ENCODE measurements at places on chromosomes 5 and 9.

GRCh38 chr9:70006306-70006705, 37.3 kb upstream of the MAMDC2 start:
- no peak for DNase-seq

GRCh38 chr5:116063950-116064349, 20.9 kb upstream of the COMMD10 start:
- no peak for DNase-seq

DNA sequence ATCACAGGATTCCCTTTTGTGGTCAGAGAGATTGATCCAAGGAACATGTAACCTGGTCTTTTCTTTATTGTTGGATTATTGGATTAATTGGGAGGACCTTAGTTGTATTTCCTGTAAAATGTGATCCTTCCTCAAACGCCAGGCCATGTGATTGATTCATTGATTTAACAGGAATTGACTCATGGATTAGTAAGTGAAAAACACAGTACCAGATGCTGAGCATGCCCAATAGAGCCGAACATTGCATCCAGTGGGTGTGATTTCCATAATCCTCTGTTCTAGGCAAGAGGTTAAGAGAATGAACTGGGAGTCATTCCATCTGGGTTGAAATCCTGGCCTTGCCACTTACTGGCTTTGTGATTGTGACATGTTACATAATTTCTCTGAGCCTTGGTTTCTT, 522.3 kb downstream of the MAT2B start:
- DNase-seq, result no peak

- no peak for DNase-seq
Measured at GRCh38 chr9:88460587-88461332, 72.5 kb downstream of the SPIN1 start.

DNA sequence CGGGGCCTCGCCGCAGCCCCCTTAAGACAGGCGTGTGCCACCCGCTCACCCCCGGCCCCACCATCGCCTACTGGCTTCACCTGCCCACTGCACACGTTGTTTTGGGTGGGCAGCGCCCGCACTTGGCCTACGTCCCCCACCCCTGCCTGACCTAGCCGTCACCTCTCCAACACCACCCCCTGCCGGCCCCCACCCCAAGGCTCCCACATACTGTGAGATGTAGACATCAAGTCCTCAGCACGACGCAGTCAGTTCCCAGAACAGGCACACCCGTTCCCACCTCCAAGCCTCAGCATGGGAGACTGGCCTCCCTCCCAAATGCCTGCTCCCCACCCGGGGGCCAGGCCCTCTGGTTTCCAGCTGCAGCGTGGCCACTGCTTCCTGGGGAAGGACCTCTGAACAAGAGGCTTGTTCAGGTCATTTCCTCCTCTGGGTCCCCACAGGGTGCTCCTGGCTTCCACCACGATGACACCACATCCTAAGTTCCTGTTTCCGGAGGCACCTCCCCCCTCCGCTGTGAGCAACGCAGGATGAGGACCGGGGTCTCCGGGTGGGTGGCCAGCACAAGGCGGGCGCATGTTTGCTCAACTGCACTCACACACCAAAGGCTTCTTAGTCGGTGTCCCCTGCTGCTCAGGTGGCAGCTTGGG, 11.3 kb downstream of the DBN1 start:
- no peak for DNase-seq

DNA sequence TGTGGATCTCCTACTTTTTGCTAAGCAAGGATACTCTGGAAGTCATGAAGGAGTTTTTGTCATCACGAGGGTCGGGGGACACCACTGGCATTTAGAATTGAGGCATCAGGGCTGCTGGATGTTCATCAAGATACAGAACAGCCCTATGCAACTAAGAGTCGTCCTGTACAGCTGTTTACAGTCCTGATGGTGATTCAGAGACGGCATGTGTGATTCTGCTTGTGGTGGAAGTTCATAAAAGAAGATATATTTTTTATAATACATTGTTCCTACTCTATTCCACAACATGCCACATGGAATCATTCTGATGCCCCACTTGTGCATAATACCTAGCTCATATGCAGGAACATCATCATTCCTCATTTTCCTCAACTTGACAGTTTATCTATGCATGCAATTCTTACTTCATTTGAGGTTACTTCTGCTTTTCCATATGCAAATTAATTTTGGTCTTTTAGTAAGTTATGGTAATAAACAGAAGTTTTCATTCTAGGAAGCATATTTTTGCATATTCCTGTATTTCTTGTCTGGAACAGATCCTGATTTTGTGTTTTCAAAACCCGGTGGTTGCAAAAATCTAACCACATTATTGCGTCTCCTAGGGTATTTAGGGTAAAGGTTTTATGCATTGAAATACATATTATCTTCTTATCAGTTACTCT, 155.2 kb downstream of the ARHGEF28 start:
- DNase-seq, result no peak
